ENCODE measurements at places on chromosomes 6 and 20. TPM values are rescaled to one million over a fixed set of nuclear protein-coding genes. Genes with fewer than 3 reads are reported as not detected.

C20orf141 gene
- not detected for total RNA-seq

KIAA0408 gene
- 16.9 TPM for total RNA-seq

JPH2 gene
- not detected for total RNA-seq

DNA sequence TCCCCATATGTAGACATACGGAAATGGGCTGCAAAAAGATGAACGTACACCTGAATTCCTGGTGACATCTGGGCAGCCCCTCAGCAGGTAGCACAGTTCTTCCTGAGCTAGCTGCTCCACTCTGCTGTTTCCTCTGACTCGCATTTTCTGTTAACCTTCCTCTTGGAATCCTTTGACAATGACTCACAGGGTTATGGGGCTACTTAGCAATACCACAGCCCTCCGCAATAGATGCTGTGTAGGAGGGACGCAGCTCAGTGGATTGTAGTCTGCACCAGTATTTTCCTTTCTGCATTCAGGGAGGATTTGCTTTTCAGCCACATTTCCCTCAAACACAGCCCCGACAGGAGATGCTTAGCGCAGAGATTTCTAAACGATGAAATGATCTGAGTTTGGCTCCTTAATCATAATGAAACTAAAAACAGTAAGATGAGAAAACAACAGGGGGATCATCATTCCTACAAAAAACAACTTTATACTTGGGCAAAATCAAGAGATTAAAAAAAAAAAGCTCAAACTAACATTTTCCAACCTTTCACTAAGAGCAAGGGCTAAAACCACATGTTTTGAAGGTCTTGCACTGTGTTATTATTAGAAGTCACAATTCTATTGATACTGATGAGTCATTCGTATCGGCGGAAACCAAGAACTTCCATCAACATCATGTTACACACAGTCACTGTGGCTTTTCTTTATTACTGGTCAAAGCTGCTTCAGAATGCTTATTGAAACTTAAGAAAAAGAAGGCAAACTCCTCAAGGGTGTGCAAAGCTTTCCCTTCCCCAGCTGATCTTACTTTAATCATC lies 12.2 kb downstream of the BACH2 start:
- H3K27me3 ChIP-seq, result no peaks in the 10 kb centered on the region
- peak overlapping the region; percentile 97 for H3K27ac ChIP-seq
- peaks cover 92% of the 10 kb centered on the region for H3K4me1 ChIP-seq

DNA sequence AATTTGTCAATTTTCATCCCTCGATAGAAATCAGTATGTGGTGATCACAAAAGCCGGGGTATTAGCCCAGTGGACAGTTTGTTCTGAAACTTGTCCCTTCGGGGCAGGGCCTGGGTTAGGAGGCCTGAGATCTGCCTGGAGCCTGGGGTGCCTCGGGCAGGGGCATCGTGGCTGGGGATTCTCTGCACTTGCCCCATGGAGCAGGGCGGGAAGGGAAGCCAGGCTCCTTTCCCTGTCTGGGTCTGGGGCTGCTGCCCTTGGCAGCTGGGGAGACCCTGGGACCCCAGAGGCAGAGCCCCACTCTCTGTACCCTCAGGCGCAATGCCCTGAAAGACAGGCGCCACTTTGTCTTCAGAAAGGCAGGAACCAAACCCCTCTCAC lies 27.4 kb downstream of the NTSR1 start:
- H3K36me3 ChIP-seq, result no peaks in the 10 kb centered on the region
- DNase-seq, result no peak
- H3K27me3 ChIP-seq, result peaks cover 14% of the 10 kb centered on the region
- H3K4me1 ChIP-seq, result peaks cover 35% of the 10 kb centered on the region

DNA sequence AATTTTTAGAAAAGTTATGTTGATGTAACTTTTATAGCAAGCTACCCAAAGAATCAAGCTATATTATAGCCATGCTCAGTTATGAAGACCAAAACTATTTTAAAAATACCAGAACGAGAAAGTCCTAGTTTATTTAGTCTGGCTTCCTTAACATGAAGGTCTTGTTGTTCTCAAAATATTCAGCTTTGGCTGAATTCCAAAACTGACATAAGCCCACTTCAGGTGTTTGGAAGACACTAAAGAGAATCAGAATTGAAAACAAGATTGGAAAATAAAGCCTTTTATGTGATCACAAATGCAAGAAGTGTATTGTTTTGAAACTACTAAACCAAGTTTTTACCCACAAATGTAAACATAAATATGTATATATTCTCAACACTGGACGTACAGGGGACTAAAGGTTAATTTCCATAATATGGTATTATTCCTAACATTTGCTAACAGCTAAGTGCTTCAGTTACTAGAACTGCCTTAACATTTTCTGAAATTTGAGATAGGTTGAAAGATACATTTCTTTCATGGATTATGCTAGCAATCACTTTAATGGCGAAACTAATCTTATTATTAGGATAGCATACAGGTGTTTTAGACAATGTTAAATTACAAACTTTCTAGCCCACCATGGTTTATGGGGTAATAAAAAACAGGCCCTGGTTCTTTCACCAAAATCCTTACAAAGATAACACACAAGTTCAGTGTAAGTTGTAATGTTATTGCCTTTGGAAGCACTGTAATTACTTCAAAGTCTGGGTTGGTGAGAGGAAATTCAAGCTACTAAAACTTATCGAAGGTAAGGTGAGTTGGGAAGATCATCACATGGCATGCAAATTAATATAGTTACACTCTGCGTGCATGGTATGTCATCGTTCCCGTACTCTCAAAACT lies 1.6 kb downstream of the MAP3K5 start:
- no peak for DNase-seq
- peak overlapping the region; percentile 91 for H3K4me3 ChIP-seq
- peaks cover 53% of the 10 kb centered on the region for H3K4me1 ChIP-seq
- no peaks in the 10 kb centered on the region for H3K27me3 ChIP-seq
- H3K36me3 ChIP-seq, result peaks cover 6% of the 10 kb centered on the region

All from activated T-helper 1 cell treated with anti-CD3 and anti-CD28 coated beads, Interleukin-12 subunit alpha, Interleukin-12 subunit beta, Interleukin-2, Interleukin-4 antibody, amounts not matched to agents 30 ng/mL and 10 ng/mL and 1 ng/mL, durations not matched to agents 14 hours and 24 hours and 36 hours (primary cell).